ENCODE measurements at places on chromosomes 2 and 18.

- DNase-seq: peak; percentile 89
Observed at GRCh38 chr2:15763822-15764682, 172.4 kb downstream of the DDX1 start.

DNA sequence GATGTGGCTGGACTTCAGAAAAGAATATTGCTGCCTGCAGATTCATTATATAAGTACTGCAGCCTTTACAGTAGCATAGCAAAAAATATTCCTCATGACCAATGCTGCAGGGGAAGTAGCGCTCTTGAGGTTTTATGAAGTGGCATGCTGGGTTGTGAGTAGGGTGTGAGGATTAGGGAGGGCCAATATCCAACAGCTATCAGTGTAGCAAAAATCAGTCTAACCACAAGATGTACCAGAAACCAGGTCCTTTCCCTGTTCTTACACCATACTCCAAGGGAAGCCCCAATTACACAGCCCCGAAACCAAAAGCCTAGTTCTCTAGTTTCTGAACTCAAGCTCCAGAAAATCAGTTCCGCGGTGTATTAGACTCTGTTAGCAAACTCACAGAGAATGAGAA, 1082.2 kb upstream of the DDX18 start:
- DNase-seq: no peak

DNA sequence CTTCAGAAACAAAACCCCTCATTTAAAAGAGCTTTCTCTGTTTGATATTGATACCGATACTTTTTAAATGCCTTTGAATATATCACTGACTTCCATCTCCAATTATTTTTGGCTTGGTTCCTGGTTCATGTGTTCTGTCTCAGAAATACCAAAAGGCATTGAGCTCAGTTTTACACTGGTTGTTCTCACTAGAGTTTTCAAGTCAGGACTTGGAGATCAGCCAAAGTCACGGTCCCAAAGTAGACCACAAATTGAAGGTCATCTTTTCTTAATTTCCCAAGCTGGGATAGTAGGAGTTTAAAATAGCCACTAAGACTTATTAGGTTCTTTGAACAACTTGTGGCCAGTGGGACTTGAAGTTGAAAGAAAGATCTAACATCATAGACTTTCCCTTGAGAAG, 24.2 kb downstream of the DHRS9 start:
- no peak for DNase-seq

DNA sequence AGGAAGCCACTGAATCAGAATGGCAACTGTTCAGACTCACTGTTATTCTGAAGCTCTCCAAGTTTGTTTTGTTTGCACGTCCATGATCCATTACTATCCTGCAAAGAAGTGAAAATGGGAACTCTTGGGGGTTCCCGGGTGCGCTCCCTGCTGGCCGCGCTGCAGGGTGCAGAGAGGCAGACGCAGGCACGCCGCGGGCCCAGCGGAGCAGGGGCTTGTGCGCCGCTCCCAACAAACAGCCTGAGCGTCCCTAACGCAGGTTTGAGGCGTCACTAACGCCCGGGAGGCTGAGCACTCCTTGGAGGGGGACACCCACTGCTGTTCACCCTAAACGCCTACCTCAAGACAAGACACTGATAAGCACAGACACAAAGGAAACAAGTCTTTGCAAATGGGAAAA, 14.3 kb upstream of the PIEZO2 start:
- peak; percentile 31 for DNase-seq

GRCh38 chr2:25246001-25246400, 77.6 kb upstream of the POMC start:
- no peak for DNase-seq

- DNase-seq: no peak
Observed at GRCh38 chr2:202643012-202643858, 8.5 kb downstream of the FAM117B start.

DNA sequence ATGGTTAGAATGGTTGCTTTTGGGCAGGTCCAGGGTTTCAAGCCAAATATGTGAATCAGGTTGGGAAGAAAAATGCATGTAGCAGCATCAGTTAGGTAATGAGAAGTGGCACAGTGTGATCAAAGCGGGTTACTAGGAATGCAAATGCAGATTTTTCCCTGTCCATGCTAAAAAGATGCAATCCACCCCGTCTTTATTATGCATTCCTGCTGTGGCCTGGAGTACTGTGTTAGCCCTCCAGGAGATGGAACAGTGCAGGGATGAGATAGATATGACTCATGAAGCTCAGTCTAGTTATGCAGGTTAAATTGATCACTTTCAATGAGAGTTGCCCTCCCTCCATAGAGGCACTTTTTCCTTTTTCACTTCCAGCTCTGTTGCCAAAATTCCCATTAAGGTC, 283.8 kb downstream of the CTNNA2 start:
- no peak for DNase-seq

- no peak for DNase-seq
Observed at GRCh38 chr2:196307775-196308305, 136.5 kb upstream of the STK17B start.

GRCh38 chr2:102376052-102376591, 20.5 kb downstream of the IL18R1 start:
- no peak for DNase-seq

- DNase-seq: no peak
Observed at GRCh38 chr2:160603771-160604510, 110.3 kb upstream of the RBMS1 start.

GRCh38 chr2:139031722-139032121, 251.5 kb upstream of the NXPH2 start:
- no peak for DNase-seq

DNA sequence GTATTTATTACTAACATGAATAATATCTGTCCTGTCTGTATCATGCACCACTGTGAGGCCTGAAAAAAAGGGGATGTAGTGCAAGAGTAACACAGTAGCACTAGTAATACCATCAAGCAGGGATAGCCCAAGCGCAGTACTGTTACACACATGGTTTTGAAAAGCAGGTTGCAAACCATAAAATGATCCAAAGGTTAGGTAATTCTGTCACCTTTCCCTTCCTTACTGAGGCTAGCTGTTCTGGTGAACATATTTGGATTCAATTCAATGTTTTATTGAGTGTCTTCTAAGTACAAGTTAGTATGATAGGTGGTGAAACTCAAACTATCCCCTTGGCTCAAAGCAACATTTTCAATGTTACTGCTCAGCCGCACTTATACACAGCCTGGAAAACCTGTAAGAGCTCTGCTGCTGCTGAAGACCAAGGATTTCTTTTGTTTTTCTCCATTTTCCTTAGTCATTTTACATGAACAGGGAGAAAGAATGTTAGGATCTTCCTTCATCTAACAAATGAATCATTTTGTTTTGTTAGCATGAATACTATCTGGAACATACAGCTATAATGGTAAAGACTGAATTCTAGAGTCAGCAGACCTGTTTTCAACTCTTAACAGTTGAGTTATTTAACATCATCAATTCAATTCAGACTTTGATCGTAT, 102.5 kb upstream of the ITPRID2 start:
- no peak for DNase-seq

- DNase-seq: no peak
Observed at GRCh38 chr2:177430411-177430810, 37.8 kb downstream of the AGPS start.

- no peak for DNase-seq
Observed at GRCh38 chr2:130769343-130769907, 14.1 kb downstream of the AMER3 start.

- no peak for DNase-seq
Observed at GRCh38 chr2:10402653-10403215, 45.4 kb downstream of the ODC1 start.

DNA sequence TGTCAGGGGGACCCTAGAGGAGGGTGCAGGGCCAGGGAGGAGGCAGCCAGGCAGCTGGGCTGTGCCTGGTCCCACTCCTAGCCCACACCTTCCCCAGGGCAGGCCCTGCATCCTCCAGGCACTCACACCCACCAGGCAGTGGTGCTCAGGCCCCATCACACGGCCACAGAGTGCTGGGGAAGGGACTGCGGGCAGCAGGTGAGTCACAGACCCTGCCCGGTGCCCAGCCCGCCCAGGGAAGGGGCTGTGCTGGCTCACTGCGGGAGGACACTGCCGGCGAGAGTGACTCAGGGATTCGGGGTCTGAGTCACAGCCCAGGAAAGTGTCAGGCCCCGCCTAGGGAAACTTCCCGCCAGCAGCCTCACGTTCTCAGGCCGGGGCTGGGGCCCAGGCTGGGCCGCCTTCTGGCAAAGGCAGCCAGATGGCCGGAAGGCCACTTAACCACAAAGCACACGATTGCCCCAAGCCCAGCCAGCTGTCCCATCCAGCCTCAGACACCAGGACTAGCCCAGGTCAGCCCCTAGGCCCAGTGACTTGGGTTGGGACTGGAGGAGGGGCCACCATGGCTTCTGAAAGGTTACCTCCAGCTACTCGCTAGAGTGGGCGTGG, 42.2 kb downstream of the BIN1 start:
- peak; percentile 82 for DNase-seq

GRCh38 chr2:190093793-190094192, 31.3 kb upstream of the MSTN start:
- no peak for DNase-seq

DNA sequence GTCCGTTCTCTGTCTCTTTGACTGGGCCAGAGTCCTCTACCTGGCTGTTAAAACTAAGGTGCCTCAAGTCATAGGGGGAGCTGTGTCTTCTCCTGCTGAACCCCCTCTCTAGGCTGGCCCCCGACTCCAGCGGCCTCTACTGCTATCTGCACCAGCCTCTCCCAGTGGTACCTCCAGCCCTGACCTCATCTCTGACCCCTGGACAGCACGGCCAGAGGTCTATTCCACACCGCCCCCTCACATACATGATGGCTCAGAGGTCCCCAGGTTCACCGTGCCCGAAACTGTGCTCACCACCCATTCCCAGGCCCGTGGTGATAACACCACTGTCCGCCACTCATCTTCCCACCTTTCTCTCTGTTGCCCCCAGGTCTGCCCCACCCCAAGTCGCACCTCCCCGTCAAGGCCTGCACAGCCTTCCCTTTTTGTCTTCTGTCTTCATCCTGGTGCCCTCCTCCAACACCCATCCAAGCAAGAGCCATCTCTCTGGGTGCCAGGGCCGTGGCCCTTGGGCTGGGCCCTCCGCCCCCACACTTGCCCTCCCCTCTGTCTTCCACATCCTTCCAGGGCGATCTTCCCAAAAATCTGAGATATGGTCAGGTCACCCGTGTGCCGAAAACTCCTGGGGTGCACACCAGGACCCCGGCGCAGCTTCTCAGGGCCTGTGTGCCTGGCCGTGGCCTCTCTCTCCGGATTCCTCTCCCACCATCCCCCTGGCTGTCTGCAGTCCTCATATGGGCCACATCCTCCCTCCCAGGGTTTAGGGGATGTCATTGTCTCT, 134.4 kb upstream of the ID2 start:
- no peak for DNase-seq

GRCh38 chr2:230762317-230762896, 49.8 kb downstream of the CAB39 start:
- DNase-seq: peak; percentile 67

DNA sequence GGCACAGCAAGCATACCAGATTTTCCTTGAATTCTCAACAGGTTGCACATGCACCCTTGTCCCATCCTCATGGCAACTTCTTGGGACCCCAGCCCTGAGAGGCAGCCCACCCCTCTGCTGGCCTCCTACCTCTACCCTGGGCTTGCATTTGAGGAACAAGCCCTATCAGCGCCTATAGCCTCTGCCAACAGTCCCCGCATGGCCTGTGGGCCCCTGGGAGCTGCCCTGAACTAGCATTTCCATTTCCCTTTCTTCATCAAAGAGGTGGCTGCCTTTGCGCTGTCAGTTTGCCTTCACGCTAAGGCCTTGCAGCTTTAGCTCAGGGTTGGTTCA, 5.4 kb upstream of the ZAP70 start:
- DNase-seq: no peak

- DNase-seq: peak; percentile 26
Observed at GRCh38 chr18:3985020-3985419, 470.1 kb downstream of the DLGAP1 start.

- DNase-seq: no peak
Observed at GRCh38 chr2:227657199-227657845, 9.3 kb upstream of the SCYGR5 start.

DNA sequence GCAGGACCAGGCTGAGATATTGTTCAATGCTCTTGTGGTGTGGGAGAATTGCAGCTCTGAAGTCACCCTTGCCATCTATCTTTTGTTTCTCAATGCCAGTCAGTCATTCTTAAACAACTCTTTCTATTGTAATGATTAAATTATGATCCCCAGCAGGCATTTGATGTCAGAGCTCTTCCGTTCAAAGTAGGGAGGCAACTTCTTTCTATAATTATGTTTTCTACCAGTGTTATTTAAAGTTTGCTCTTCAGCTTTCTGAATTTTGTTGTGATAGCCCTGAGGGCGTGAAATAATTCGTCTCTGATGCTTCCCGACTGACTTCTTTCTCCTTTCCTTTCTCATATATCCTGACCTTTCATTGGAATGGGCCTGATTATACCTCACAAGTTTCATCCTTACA, 161.4 kb upstream of the KLHL14 start:
- DNase-seq: no peak

DNA sequence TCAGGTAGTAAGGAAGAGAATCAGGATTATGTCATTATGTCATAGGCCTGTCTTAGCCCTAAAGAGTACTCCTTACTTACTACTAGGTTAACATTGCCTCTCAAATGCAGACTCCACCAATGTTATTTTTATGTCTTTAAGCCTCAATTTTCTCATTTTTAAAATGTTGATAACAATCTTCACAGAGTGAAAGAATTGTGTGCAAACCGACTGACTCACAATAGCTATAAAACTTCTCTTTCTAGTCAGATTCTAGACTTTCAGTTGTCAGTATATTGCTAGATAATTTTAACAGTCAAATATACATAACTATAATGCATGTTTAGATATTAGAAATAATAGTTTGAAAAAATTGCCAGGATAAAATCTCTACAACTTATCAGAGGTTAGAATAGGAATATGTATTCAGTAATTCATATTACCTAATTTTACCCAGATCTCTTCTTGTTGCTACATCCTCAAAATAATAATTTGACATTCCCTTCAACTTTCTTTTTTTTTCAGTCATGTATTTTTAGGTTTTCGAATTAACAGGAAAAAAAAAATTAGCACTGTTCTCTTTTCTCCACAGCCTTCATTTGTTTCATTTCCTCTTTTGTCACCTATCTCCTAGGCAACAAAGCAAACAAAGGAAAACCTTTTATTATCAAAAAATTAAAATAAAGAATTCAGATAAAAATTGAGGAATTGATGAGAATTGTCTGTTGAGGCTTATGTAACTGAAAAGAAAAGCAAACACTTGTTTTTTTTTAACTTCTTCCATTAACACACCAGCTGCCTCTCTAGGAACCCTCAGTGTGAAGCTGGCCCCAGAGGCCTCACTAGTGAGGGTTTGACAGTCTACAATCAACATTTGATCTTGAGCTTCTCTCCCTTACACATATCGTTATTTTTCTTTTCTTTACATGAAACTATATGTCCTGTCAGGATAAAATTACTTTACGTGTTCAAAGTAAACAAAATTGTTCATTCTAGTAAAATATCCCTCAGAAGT, 279.0 kb downstream of the CALCRL start:
- no peak for DNase-seq

GRCh38 chr2:232876978-232877441, 6.9 kb downstream of the SNORC start:
- no peak for DNase-seq
